D341Med (cell line): ENCODE measurements at places on chromosomes 11 and 22.
A peak's percentile ranks its signal among the peaks of the same experiment; 100 is the strongest.

DNA sequence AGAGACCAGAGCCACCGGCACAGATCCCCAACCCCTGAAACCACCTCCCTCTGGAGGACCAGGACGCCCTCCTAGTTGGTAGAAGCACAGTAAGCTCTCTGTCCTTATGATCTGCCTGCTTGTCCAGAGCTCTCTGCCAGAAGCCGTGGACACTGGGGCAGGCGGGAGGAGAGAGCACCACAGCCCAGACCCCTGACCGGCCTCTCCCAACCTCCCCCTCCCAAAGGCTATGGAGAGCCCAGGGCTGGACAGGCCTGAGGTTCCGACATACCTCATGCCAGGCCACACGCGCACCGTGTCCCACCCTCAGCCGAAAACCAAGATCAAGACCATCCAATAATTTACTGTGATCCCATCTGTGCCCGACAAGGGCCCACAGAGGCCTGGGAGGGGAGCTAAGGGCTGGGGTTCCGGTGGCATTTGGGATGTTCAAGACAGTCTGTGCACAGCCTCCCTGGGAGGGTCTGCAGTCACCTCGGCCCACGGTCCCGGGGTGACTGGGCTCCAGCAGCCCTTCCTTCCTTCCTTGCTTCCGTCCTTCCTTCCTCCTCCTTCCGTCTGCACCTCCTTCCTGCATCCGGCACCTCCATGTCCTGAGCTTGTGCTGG, 3.4 kb downstream of the HRAS start:
- DNase-seq: no peak

- no peak for DNase-seq
Measured at GRCh38 chr11:71302534-71302909, 50.1 kb upstream of the SHANK2 start.

DNA sequence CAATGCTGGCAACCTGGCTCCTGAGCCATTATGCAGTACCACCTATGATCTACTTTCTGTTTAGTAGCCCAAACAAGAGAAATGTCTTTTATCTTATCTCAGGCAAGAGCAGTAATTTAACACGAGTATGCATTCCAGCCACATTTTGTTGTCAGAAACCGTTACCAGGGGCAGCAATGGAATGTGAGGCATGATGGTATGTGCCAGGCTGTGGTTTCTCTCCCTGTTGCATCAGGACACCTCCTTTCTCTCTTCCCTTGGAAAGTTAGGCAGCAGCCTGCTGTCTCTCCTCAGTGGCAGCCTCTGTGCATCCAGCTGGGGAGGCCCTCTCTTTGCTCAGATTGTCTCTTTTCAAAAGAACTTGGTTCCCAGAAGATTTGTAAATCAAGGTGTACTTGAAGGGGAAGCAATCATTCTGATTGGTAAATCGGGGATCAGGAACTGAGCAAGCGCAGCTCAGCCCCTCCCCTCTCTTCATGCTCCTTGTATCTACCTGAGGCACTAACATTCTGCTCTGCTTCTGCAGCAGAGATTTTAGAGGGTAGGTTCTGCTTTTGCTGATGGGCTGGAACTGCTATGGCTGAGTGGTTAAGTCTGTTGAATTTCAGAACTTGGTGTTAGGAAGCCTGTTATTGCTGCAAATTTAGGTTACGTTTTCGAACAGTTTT, 229.2 kb downstream of the ADAMTS15 start:
- no peak for DNase-seq

GRCh38 chr22:27991586-27992293, 72.7 kb upstream of the PITPNB start:
- no peak for DNase-seq

- peak; percentile 74 for DNase-seq
Measured at GRCh38 chr11:119094816-119095065, 6.9 kb downstream of the DPAGT1 start.

DNA sequence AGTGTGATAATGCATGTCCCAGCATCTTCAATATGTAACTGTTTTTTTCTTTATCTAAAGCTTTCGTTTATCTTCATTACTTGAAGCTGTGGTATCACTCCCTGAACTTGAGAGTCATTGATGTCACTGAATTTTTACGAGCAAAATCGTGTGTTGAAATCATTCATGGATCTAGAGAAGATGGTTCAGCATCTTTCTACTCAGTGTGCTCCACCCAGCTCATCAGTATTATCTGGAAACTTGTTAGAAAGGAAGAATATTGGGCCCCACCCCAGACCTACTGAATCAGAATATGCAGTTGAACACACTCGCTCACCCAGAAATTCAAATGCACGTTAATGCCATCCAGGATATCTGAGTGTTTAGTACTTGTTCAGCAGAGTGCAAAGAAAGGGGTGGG, 8.3 kb downstream of the CDON start:
- no peak for DNase-seq

GRCh38 chr11:100625041-100625440, 62.0 kb upstream of the ARHGAP42 start:
- DNase-seq: no peak

DNA sequence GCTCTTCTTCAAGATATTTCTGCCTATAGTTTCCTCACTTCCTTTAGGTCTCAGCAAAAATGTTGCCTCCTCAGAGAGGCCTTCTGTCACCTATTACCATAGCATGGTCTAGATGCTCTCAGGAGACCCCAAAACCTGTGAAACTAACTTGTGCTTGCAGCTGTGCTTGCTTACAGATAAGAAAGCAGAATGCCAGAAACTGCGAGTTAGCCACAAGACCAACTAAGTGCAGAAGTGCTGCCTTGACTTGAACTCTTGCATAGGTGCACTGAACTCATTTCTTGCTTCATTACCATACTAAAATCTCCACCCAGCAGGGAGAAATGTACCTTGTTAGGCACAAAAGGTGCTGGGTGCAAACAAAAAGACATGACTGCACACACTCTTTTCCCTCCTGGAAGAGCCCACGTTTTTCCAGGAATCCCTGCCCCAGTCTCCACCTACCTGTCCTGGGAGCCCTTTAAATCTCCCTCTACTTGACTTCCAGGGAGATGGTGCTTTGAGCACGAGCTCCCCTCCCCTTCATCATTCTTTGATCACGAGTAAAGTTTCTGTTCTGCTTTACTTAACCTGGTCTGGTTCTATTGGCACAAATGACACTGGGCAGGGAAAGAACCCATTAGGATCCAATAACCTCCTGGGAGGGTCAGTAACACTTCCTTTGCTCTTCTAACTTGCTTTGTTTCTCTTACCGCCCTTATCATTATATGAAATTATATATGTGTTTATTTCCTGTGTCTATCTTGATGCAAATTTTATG, 137.7 kb upstream of the DDI1 start:
- no peak for DNase-seq

DNA sequence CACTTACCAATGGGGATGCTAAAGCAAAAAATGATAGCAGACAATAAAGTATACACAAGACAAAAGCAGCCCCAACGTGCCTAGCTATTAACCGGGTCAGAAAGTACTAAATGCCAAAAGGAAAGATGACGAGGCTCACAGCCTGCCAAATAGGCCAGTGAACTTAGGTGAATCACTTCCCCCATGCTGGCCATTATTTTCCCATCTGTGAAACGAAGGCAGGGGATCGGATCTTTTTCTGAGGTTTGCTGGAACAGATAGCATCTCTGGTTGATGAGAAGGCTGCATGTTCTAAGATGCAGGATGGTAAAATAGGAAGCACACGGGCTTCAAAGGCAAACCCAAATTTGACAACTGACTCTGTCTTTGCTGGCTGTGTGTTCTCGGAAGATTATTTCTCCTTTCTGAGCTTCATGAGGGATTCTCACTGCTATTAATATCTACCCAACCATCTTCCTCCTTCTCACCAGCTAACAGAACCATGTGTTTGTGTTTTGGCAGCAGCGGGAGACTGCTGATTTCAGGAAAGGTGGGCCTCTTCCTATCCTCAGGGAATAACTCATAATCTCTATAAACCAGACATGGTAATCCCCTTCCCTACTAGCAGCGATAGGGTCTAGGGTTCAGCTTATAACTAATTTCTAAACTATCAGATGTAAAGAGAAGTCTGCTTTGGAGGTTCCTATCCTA, 390.7 kb downstream of the LARGE1 start:
- DNase-seq: no peak

GRCh38 chr22:35226958-35227647, 30.2 kb upstream of the HMGXB4 start:
- no peak for DNase-seq

DNA sequence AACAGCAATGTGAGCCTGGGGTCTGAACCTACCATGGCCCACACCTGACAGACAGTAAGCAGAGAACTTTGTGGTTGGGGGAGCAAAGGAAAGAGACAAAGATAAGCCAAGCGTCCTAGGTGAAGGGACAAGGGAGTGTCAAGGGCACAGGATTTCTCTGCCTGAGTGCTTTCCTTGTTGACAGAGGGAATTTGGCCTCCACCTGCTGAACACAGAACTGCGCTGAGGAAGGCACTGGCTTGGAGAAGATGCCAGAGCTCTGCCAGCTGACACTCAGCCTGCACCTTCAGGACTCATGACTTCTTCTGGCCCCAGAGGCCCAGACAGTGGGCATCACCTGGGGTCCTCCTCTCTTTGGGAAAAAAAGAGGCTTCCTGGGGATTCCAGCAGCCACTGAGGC, 789 bp upstream of the LRRC55 start:
- DNase-seq: no peak

GRCh38 chr11:44555031-44555800, 10.2 kb upstream of the CD82 start:
- no peak for DNase-seq

- DNase-seq: no peak
Measured at GRCh38 chr11:114562166-114562916, 2.7 kb upstream of the NXPE1 start.

DNA sequence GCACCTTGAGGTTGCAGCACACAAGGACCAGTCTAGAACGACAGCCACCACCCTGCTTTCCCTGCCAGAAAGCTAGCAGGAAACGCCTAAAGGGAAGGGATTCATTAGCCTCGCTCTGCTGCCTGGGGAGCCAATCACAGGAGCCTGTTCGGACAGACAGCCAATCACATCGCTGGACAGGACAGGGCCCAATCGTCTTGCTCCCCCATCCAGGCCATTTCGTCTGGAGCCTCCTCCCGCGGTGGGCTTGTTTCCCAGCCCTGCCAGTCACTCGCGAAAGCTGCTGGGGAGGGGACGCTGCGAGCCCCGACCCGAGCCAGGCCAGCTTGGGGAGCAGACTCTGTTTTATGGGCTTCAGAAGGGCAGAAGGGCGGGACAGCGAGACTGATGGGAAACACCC, 79.8 kb upstream of the NCAM1 start:
- no peak for DNase-seq

DNA sequence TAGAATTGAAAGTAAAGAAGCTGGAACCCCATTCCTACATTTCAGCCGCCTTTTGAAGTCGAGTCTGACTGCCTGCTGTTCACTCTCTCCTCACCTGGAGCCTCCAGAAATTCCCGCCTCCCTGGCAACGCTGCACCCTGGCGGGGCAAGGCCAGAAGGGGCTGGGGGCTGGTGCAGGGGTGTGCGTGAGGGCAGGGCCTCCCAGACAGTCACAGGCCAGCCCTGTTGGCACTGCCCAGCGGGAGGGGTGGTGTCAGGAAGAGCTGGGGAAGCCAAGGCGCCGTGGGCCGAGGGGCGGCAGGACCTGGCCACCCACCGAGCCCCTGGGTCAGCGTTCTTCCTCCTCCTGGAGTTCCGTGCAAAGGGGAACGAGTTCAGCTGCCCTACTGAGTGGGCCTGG, 123.2 kb downstream of the KCNQ1OT1 start:
- DNase-seq: no peak

DNA sequence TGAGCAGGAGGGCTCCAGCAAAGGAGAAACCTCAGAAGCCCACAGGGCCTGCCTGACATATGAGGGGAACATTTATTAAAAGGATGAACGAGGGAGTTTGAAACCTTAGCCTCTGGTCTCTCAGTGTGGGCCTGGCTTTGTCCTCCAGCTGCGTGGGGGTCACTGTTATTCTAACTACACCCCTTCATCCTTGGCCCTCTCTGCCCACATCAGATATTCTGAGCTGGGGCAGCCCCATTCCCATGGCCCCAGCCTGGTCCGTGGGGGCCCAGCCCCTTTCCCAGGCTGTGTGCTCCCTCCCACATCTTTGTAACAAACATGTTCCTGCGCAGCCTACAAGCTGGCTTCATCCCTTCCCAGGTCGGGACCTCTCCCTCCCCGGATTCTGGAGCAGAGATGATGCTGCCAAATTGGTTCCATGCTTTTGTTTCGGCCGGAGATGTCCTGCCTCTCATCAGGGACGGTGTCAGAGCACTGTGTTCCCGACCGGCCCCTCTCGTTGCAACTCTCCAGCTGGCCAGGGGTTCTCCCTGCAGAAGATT, 4.0 kb downstream of the FXYD6 start:
- DNase-seq: no peak

DNA sequence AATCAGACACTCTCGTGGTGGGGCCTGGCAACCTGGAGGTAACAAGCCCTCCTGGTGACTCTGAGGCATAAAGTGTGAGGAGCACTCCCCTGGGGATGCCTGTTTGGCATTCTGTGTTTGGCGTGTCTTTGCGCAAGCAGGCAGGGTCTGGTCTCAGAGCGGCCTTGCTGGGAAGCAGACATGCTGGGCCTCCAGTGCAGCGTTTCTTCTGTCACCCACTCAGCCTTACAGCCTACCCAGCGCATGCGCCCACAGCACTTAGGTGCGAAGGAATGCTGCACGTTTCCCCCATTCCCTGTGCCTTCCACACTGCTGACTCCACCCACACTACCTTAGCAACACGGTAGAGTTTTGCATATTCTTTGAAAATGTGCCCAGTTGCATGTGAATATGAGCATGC, 7.4 kb upstream of the CXCR5 start:
- DNase-seq: no peak
